ENCODE measurements at places on chromosomes 1 and 21.

GRCh38 chr1:233034836-233035235, 84.4 kb downstream of the NTPCR start:
- no peak for DNase-seq

DNA sequence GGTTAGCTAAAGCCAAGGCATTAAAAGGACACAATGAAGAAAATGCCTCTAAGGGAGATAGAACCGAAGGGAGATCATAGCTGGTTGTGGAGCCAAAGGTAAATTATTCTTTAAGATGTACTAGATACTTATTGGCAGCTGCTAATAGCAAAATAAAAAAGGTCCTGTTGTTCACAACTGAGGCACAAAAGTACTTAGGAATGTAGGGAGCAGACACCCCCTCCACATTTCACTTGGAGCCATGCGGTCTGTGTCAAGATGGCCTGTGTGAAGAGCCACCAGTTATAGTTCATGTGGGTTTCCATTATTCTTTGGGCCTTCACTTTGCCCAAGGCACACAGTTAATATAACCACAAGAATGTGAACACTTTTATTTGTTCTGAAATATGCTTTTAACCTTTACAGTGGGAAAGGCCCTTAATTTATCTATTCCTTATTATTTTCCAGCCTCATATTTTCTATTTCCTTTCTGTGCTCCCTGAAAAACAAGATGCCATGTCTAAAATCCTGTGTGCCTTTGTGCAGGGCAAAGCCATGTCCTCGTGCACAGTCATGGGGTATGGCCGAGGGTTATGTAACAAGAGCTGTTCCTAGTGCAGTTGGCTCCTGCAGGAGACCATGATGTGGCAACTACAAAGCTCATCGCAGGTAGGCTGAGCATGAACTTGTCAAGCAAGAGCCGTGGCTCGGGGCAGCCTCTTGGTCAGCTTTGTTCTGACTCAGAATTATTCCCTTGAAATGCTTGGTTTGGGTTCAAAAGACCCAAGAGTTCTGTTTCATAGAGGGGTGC, 16.2 kb upstream of the WDR26 start:
- no peak for DNase-seq

GRCh38 chr1:47522935-47523834, 85.3 kb downstream of the FOXD2 start:
- no peak for DNase-seq

DNA sequence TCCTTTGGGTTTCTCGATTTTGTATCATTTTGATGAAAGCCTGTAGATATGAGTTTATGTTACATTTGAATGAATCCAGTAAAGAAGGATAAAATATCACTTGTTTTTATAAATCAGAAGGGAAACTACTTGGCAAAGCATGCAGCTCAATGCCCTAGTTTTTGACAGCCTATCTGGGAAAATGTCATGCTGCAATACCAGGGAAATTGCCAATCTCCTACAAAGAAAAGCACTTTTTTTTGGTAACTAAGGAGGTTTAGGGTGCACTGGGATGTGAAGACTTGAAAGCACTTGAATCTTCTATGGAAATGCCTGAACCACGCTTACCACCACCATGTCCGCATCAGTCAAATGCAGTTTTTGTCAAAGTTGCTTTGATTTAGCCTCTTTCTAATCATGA, 446.9 kb upstream of the LRRC7 start:
- no peak for DNase-seq

- no peak for DNase-seq
Measured at GRCh38 chr21:34690041-34690792, 21.4 kb downstream of the CLIC6 start.

GRCh38 chr1:236389253-236389652, 4.8 kb upstream of the EDARADD start:
- no peak for DNase-seq

Measured in thyroid gland (tissue), 4 donors.